ENCODE measurements at places on chromosomes 1 and 21.

- DNase-seq, result no peak
These were observed 51.7 kb downstream of the CAPZB start for GRCh38 chr1:19433719-19433998.

DNA sequence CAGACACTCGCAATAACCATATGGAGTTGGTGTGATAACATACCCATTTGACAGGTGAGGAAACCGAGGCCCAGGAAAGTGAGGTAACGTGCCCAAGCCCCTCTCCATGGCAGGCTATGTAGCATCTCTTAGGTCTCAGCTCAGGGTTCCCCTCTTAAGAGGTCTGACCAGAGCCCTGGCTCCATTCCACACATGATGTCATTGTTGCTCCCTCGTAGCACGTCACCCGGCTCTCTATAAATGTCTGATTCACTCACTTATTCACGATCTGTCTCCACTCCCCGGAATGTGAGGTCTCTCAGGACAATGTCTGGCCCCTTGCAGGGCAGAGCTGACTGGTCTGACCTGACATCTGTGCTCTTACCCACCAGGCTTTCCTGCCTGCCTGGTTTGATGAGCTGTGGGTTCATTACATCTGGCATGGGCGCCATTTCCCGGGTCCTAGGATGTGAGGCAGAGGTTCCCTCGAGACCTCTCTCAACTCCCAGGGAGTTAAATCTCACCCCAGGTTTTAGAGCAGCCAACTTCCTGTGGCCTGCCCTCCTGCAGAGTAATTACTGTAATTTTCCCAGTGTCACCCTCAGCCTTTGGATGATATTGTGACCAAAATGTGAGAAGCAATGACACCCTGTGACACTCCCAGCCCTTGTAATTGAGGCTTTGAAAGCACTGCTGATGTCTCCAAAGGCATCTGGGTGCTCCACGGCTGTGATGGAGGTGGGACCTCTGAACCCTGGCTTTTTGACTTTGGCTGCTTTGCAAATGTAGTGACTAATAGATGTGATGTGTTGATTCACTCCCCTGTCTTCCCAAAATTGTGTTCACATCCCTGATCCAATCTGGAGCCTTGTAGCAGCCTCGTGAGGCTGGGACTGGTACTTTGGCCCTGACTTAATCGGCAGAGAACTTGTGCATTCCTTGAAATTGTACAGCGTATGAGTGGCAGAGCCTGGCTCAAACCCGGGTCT, 10.6 kb downstream of the ACTL8 start:
- no peak for DNase-seq

DNA sequence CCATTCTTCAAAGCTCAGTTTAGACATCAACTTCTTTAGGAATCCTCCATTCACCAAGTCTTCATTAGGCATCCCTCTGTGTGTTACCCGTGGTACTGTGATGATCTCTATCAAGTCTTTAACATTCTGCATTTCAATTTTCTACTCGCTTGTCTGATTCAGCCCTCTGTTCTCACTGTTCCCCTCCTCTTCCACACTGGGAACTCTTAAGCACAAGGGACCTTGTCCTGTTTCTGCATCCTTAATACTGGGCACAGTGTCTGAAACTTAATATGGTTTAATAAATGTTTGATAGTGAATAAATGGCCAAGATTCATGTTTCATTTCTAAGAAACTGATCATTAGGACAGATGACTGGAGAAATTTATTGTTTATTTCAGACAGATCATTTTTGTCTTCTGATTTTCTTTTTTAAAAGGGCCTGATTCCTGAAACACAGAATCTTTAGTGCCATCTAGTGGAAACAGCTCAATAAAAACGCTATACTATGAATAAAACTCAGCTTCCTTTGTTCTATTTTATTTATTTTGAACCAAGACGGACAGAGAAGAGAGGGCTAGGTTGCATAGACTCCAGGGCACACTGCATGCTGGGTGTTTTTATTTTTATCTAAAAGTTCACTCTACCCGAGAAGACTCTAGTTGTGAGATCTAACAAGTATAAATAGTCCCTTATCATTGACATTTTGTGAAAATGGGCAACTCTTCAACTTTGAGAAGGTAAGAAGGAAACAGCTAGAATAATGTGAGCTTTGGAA, 7.0 kb upstream of the TRIM45 start:
- no peak for DNase-seq

DNA sequence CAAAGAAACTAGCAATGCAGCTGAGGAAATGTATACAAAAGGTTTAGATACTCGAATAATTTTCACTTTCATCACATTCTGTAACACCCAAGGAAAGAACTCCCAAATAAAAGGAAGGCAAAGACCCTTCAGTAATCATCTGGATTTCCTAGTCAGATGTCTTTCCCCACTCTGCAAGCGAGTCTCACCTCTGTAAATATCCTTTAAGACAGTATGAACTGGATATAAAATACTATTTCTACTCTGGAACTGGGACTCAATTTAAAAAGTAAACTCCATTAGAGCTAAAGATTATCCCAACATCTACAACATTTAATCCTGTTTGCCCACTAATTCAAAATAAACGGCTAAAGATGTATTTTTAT, 27.0 kb downstream of the C2CD2 start:
- no peak for DNase-seq

DNA sequence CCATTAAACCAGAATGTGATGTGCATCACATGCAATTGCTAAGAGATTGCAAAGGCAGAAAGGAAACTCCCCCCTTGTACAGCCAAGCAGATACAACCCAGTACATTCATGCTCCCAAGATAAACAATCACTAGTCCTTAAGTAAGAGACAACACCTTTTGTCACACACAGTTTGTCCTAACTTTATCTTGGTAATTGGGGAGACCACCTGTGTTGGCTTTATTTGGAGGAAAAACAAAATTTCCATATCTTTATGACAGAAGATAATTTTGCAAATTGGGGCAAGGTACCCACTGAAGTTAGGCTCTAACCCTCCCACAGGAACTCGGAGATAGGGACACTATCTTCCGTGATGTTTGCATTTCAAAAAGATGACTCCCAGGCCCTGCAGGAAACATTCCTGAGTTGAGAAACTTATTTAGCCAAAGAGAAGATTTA, 175.0 kb upstream of the TNR start:
- DNase-seq, result no peak

DNA sequence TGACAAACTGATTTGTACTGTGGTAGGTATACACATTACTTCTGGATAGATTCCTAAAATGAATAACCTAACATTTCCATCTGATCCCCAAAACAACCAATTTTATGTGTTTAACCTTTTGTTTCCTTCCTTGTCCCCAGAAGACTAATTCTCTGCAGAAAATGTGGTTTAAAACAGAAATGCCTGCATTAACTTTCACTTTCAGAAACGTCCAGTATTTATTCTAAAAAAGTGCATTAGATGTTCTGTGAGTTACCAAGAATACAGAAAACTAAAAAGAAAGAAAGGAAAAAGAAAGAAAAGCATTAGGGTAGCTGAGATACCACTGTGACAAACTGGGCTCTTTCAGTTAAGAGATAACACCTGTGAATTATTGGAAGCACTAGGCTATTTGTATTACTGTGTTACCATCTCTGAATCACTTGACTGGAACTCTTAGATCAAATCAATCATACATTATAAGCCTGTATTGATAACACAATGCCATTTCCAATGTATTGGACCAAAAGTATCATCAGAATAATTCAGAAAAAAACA, 177.7 kb downstream of the NCAM2 start:
- DNase-seq, result no peak

DNA sequence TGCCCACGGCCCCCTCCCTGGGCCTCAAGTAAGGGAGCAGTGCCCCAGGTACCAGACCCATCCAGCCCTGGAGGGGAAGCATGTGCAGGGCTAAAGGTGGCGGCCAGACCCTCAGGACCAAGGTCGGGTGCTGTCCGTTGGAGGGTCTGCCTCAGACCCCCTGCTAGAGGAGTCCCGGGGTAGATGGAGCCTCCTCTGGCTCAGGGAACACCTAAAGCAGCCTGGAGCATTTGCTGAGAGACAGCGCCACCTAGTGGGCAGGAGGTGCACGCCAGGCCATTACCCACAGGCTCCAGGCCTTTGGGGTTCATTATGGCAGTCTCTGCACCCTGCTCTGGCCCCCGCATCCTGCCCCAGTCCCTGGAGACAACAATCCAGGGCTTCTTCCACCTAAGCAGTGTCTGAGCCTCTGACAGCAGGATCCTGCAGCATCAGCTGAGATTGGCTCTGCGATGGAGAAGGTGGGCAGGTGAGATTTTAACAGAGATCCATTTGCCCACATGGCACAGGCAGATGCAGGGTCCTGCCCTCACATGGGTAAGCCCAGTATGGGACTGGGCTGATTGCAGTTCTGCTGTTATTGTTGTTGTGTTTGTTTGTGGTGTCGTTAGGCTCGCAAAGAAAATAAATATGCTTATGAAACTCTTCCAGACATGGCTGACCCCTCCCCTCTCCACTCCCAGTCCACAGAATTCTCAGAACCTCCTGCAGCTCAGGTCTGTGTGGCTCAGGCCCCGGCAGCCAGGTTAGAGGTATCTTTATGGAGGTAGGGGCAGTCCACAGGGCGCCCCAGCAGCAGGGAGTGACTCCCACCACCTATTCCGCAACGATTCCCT, 42.4 kb downstream of the CTNNBIP1 start:
- DNase-seq, result peak; percentile 26

DNA sequence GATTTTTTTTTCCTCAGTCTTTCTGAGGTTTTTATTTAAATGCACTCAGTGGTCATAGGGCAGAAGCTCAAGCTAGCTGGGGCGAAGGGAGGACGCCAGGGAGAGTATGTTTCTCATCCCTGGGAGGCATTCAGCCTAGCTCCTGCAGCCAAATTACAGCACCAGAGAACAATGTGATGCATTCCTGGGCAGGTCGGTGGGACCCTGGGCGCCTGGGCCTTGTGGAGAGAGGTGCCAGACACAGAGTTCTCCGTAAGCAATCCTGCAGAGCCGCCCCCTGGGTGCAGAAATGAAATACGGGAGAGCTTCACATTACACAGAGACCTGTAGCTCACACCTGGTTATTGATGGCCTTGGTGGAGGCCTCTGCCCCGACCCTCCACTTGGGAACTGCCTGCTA, 15.5 kb downstream of the WNT2B start:
- DNase-seq, result no peak

- no peak for DNase-seq
These were observed 43.2 kb downstream of the DNM3 start for GRCh38 chr1:171884475-171884874.

DNA sequence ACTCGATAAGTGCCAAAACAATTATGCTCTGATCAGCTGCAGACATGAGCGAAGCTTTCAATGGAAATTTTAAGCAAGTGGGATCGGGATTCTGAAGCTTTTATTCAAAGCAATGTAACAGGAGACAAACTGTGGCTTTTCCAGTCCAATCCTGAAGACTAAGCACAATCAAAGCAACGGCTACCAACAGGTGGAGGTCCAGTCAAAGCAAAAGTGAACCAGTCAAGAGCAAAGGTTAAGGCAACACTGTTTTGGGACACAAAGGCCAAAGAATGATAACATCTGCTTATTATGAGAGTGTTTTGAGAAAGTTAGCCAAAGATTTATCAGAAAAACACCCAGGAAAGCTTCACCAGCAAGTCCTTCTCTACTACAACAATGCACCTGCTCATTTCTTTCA, 170.1 kb downstream of the SEC16B start:
- DNase-seq, result no peak

DNA sequence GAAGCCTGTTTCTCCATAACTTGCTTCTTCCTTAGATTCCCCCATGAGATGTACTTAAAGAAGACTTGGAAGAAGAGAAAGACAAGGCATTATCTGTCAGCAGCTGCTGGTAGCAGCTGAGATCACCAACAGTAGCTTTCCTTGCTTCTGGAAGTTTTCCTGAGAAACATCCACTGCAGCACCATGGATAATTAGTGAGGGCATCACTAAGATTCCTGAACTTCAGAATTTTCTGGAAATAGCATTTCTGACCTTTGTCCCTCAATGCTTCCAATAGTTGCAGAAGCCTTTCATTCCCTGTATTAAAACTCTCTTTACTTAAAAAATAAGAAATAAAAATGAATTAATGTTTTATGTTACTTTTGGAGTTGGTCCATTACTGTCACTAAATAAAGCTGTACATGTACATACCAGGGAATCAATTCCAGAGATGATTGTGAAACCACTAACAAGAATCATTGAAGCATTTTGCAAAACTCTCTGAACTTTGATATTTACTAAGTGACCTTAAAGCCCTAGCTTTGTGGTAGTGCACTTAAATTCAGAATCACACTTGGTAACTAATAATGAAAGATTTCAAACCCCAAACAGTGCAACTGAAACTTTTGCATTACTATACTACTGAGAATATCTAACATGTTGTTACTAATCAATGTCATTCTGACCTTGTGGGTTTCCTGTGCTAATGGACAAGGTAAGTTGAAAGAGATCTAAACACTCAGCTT, at the start of gene CFHR4:
TSS of gene CFHR4 (plus strand) at position 538 of the 725 bp plus-strand sequence. CDS start at position 637, 99 bp downstream.
- DNase-seq, result no peak

- no peak for DNase-seq
These were observed 516.6 kb downstream of the PTPRC start for GRCh38 chr1:199155166-199156019.

DNA sequence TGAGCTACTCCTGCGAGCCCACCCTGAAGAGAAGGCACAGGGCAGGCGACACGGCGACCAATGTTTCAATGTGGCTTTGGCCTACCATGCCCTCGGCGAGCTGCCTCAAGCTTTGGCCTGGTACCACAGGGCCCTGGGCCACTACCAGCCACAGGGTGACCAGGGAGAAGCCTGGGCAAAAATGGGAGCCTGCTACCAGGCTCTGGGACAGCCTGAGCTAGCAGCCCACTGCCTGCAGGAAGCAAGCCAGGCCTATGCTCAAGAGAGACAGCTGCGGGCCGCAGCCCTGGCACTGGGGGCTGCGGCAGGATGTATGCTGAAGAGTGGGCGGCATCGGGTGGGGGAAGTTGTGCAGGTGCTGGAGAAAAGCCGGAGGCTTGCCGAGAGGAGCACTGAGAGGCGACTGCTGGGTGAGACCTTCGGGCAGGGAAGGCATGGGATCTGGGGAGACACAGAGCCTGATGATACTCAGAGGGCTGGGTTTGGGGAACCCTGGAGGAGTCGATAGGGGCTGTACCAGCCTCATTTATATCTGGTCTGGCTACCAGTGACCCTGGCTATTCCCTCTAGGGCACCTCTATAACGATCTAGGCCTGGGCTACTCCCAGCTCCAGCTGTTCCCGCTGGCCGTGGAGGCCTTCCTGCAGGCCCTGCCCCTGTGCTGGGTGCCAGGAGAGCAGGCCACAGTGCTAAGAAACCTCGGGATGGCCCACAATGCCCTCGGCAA, 2.3 kb downstream of the TTC24 start:
- no peak for DNase-seq

DNA sequence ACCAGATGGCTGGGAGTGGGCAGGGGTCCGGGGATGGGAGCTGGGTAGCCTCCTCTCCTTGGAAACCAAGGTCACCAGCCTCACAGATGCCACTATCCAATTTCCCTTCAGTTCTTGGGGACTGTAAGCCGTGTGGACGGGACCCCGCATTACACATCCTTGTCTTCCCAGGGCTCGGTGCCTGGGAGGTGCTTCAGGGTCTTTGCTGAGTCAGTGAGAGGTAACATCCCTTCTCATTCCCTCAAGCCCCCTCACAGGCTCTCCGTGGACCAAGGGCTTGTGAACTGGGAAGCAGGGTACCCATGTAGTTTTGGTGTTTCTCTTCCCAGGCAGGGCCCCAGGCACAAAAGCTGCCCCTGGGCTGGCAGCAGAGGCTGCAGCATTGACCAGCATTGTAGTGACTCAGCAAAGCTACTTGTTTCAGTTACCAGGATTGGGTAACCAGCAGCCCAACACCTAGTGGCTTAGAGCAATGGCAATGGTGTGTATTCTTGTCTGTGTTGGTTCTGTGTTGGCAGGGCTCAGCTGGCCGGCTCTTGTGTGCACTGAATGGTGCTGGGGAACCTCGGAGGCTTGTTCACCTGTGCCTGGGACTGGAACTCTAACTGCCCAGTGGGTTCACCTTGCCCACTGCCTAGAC, 24.6 kb upstream of the PCBP3 start:
- DNase-seq, result no peak
